ENCODE measurements at places on chromosomes 5 and 9.

DNA sequence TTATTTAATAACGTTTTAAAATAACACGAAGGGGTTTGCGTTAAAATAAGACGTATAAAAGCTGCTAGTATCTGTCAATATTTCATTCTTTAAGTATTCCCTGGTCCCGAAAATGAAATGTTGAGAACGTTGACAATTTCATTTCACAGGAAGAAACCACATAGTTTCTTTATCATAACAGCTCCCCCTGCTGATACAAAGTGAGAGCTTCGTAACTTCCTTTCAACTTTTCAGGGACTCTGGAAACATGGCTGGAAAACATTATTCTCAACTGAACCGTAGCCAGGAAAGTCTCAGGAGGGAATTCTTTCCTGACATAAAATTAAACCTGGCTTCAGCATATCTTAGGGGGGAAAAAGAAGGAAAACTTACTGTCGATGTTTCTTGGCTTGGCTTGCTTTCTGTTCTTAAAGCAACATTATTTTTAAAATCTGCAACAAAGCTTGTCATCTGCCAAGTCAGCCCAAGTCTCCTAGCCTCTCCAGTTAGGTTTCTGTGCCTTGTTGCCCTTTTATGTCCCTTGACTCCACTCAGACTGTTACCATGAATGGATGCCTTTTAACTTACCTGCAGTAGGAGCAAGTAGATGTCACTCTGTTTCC is 122.9 kb upstream of the DAB2 start:
- no peak for DNase-seq

- DNase-seq, result no peak
Measured at GRCh38 chr5:126847826-126848251, 70.9 kb downstream of the LMNB1 start.

DNA sequence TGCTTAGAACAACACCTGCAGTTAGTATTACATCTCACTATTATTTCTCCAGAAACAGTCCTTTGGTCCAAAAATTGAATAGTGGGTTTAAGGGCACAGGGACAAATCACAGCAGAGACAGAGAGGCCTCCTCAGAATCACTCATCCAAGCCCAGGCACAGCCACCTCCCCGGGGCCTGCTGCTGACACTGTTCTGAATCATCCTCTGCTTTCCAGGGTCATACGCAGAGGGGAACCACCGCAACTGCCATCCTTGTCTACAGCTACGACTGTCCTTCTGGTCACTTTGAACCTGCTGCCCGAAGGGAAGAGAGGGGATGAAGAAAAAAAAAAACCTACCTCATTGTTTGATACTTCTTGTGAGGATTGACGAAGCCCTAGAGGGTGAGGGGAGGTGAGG is 35.3 kb upstream of the MAN2A1 start:
- no peak for DNase-seq

- DNase-seq, result no peak
Measured at GRCh38 chr9:135533113-135533512, 11.9 kb downstream of the LCN1 start.

DNA sequence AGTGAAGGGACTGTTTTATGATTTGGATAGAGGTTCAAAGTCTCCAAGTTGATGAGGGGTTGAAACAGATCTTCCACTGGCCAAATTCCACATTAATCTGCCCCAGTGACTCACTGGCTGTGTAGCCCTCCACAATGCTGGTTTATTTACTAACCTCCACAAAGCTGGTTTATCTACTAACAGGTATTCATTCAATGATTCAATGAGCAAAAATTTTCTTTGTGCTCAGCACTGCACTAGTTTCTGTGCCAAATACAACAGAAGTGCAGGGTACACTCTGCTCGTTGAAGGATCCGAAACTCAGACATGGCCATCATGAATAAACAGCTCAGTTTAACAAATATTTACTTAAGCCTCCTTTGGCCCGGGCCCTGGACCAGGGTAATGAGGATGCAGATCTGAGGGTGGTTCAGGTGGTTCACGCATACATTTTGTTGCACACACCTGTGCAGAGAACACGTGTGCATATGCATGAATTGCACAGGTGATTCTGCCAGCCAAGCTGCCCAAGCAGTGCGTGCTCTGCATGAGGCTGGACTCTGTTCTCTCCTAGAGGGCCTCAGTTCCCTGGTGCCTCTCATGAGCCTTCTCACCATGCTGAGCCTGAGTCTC is 71.0 kb downstream of the SH3PXD2B start:
- no peak for DNase-seq

DNA sequence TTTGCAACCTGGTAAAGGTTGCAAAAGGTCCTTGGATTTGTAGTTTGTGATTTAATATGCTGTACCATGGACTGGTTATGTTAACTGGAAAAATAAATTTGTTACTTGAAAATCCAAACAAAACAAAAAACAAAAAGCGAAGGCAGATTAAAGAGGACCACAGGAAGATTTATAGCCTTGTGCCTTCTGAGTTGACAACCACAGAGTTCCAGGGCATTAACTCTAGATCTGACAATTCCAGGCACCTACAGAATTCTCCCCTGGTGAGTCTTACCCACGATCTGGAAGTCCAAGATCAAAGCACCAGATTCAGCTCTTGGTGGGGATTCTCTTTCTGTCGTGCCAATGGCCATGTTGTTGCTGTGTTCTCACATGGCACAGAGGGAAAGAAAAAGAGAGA is 107.9 kb upstream of the SELENOP start:
- no peak for DNase-seq

GRCh38 chr9:127293767-127294166 is 29.2 kb downstream of the GARNL3 start:
- no peak for DNase-seq

GRCh38 chr5:116944183-116944582 is 369.6 kb upstream of the SEMA6A start:
- DNase-seq, result no peak

GRCh38 chr5:139711067-139711905 is 63.1 kb downstream of the CXXC5 start:
- DNase-seq, result peak; percentile 53

DNA sequence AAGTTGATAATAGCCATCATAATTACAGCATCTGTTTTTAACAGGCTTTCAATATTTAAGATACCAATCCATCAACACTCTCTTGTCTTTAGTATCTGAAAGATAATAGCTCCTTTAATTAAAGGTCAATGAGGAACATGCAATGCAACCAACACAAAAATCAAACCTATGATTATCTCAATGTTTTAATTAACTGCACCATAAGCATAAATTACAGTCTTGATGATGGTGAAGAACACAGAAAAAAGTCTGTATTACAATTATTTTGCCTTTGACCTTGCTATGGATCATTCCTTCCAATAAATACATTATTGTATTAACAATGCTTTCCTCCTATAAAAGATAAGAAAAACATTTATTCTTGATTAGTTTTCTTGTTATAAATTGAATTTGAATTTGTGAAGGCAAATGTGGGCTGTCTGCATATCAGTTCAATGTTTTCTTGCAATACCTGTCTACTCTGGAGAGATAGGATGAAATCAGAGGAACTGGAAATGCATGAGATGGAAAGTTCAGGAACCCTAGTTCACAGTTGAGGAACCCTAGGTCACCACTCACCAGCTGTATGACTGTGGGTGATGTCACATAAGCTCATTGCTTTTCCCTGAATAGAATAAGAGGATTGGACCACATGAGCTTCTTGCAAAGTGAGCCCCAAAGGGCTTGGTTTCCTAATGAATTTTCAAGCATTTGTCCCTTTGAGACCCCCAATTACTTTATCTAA is 58.5 kb upstream of the ANXA1 start:
- no peak for DNase-seq

DNA sequence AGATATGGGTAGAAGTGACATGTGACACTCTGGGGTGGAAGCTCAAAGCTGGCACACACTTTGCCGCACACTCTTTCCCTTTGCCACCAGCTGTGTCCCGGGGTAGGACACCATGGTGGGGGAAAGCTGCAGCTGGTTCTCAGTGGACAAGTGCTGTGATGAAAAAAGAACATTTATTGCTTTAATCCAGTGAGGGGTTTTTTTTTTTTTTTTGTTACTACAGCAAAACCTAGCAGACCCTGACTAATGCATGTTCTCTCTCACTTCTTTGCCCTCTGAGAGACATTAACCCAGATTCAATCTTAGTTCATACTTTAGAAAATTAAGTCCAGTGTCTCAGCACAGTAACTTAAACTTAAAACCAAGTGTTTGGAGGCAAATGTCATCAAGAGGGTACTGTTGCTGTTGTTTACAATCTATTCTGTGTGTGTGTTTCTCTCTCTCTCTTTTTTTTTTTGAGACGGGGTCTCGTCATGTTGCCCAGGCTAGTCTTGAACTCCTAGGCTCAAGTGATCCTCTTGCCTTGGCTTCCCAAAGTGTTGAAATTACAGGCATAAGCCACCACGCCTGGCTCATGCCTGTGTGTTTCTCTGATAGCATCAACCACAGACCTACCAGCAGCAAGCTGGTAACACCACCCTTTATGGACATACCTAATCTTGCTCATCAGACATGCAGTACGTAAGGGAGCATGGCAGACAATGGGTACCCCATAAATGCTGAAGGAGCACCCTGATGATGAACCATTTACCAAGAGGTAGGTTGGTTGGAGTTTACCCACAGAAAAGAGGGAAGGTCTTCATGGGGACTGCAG is 84.7 kb upstream of the TBC1D2 start:
- no peak for DNase-seq

GRCh38 chr5:111741278-111741677 is 15.7 kb downstream of the NREP start:
- DNase-seq, result no peak

DNA sequence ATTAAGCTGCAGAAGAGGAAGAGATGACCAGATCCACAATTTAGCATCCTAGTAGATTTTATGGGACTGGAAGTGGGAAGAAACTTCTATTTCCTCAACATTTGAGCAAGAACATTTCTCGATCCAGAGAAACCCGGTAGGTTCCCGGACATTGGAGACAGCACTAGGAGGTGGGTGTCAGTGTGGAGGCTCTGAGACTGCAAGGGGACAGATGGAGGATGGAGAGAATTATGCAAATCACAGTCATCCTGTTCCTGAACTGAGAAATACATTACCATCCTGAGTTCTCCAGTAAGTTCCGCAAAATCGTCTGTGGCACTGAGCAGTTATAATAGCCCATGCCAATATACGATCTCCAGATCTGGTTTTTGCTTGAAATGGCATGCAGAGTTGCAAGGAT is 25.6 kb downstream of the GLDC start:
- no peak for DNase-seq

- no peak for DNase-seq
Measured at GRCh38 chr9:97591535-97591934, 41.6 kb downstream of the TSTD2 start.

DNA sequence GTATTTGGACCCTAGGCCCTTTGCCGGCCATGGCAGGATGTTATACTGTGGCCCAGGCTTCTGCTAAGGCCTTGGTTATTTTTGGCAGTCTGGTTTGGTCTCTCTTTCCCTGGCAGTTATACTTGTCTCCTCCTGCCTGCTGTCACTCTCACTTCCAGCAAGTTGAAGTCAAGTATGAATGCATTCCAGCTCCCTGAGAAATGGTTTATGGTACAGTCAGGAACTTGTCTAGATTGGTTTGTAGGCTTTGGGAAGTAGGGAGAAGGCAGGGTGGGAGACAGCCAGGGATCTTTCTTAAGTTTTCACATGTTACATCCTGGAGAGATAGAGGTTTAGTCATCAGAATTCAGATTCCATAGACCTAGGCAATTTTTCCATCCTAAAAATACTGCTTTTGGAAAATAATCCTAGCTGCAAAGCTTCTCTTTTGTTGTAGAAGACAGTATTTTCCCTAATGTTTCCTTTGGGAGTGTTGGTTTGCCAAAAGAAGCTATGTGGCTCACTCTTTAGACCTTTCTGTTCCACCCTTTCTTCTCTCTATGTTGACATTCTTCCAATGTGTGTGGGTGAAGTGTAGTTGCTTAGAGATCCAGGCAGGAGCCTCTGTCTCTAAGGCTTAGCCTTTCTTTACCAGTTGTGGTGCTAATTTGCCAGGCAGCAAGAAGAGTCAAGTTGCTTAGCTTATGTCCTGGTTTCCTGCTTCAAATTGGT is 2.5 kb upstream of the KDM3B start:
- DNase-seq, result no peak

- no peak for DNase-seq
Measured at GRCh38 chr9:6052293-6052919, 37.0 kb upstream of the RANBP6 start.

GRCh38 chr9:97958812-97959511 is 21.0 kb upstream of the HEMGN start:
- no peak for DNase-seq

- DNase-seq, result no peak
Measured at GRCh38 chr9:95311961-95312360, 5.5 kb downstream of the FANCC start.

GRCh38 chr5:148398698-148399121 is 15.0 kb downstream of the FBXO38 start:
- DNase-seq, result no peak

DNA sequence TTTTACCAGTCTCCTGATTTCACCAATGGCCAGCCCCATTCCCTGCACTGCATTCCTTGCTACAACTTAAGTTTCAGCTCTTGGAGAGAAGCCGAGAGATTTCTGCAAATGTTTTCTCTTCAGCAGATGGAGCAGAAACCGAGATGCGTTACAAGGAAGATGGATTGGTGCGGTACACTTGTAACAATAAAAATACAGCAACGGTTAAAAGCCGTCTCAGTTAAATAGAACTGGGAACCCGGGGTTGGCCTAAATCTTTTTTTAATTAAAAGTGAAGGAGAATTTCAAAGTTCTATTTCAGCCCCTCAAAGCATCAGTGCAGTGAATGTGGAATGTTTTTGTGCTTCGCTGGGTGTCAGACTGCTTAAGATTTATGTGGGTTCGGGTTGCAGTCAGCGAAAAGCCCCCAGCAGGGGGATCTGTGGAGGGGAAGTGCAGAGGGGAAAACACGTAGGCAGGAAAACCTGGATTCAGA is 19.8 kb downstream of the BRINP1 start:
- DNase-seq, result no peak

- no peak for DNase-seq
Measured at GRCh38 chr5:133365738-133366137, 246.6 kb downstream of the FSTL4 start.

DNA sequence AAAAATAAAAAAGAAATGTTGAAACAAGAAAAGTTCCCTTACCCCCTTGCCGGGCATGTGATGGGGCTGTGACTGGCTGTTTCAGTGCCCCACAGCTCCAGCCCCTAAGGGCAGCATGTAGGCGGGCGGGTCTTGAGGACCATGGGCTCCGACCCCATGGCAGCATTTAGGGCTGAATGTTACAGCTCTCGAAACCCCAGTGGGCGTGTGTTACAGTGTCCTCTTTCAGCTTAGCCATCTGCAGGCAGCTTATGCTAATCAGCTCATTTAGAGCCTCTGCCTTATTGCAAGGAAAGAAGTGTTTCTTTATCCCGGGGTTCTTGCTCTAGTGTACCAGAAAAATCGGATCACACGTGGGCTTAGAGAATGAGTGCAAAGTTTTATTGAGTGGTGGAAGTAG is 497.4 kb upstream of the CYLC2 start:
- DNase-seq, result no peak

DNA sequence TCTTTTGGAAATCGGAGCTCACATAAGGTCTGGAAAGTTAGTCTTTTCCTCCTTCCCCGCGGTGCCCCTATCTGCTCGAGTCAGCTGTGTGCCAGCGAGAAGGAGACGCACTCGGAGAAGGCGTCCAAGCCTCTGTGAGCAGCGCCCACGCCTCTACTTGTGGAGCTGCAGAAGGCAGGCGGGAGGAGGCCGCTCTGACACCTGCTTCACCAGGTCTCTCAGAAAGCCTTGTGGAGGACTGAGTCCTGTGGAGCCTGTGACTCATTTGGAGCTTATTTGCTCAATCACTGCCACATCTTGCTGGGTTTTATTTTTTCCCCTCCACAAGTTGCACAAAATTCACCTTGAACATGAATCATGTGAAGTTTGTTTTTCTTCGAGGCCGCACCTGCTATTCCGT is 117.5 kb downstream of the IRX2 start:
- DNase-seq, result no peak

- DNase-seq, result no peak
Measured at GRCh38 chr9:90853945-90854344, 52.3 kb downstream of the SYK start.
